ENCODE measurements at places on chromosomes 1 and 21.

DNA sequence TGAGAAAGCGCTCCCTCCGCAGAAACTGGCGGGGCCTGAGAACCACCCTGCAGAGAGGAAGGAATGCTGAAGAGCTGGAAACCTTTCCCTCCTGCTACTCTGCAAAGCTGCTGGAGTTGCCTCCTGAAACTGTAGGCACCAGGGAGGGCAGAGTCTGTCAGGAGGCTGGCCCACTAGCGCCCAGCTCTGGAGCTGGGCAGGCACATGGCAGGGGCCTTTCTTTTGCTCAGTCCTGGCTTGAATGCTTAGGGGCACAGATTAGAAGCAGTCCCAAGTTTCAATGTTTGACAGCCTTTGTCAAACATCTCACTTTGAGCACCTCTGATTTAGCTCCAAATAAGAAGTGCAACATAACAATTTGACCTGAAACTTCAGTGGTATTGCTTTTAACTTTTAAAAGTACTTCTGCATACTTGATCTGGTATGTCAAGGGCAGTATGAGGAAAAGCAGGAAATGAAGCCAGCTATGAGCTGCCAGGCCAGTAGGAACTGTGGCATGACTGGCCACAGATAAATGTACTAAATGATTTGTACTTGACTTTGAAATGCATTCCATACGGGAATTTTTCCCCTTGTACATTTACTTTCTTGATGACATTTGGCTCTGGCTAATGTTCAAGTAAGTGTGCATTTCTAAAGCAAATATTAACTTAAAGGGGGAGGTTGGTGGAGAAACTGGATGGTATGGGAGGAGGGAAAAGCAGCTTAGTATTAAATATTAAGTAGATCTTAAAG is 7.2 kb downstream of the C1orf116 start:
- no peak for DNase-seq

DNA sequence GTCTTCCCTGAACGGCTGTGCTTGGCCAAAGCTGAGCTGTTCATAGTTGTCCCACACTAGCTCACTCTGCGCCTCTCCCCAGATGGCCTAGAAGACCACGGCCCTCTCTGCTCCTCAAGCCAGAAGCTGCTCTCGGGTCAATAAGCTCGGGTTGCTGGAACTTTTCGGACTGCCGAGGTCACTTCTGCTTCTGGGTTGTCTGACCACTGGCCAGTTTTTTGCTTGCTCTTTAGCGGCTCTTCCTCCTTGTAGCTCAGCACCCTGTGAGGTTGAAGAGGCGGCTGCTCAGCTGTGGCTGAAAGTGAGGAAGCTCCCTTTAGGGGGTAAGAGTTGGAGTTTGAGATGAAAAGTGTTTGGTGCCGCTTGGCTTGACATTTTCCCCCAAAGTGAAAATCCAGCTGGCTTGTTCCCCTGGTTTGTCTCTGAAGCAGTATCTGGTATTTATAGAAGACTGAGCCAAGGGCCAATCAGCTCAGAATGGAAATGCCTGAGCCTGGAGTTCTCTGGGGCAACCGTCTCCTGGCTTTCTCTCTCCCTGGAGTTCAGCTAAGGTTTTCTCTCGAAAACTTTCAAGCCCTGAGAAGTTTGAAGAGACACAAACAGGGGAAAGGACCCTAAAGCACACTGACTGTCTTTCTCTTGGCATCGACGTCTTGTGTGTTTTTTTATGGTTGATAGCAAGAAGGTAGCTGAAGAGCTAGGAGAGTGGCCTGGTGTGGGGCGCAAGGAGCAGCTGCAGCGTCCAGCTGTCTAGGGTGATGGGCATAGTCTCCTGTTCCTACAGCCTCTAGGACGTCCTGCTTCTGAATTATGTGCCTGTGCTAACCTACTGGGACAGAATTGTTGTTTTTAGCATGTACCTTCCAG is 72.0 kb downstream of the SYT6 start:
- DNase-seq, result peak; percentile 69

GRCh38 chr1:226351709-226352108 is 42.7 kb upstream of the LIN9 start:
- DNase-seq, result no peak

GRCh38 chr1:246602194-246602593 is 35.9 kb downstream of the CNST start:
- DNase-seq, result no peak

DNA sequence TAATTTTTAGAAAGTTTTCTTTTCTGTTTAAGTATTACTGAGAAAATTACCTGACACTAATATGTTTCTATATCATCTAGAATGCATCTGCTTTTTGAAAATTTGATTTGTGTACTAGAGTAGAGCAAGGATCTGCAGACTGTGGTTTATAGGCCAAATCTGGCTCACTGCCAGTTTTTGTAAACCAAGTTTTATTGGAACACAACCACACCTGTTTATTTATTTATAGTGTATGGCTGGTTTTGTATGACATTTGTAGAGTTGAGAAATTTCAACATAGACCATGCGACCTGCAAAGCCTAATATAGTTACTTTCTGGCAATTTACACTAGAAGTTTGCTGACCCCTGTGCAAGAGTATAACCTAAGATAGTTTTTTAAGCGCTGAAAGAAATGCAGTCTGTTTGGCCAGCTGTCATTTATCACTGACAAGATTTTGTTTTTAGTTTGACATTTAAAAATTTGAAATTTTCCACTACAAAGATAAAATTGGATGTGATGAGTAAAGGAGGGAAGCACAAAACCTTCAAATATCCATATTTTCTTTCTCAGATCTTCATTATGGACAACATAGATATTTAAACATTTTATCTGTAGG is 36.1 kb upstream of the CACYBP start:
- no peak for DNase-seq

- no peak for DNase-seq
These were observed 7.9 kb upstream of the PHGDH start for GRCh38 chr1:119703666-119704450.

GRCh38 chr1:110319332-110320167 is 19.6 kb upstream of the RBM15 start:
- no peak for DNase-seq

DNA sequence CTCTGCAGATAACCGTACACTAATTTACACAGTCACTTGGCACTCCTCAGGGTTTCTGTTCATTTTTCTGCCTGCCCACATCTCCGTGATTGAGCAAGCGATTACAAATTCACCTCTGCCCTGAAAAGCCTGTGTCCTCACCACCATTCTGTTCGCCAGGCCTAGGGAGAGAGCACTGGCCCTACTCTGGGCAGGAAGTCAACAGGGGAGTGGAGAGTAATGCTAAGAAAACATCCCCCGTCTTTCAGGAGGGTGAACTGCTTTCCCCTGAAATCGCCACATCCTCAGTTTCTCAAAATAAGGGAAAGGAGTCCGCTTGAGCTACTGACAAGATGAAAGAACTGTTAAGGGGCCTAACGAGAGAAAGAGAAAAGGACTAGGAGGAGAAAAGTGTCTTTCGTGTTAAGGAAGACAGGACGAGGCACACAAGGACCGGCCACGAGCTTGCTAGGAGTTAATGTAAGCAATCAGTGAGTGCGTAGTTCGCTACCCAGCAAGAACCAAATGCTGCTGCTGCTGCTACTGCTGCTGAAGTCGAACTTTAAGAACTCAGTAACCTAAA is 632 bp downstream of the PEX19 start:
- DNase-seq, result no peak

GRCh38 chr1:81221564-81221963 is 579.2 kb upstream of the ADGRL2 start:
- no peak for DNase-seq

- no peak for DNase-seq
These were observed 35.0 kb upstream of the FAM89A start for GRCh38 chr1:231075020-231075419.

GRCh38 chr21:15604413-15604812 is 125.4 kb upstream of the USP25 start:
- no peak for DNase-seq

DNA sequence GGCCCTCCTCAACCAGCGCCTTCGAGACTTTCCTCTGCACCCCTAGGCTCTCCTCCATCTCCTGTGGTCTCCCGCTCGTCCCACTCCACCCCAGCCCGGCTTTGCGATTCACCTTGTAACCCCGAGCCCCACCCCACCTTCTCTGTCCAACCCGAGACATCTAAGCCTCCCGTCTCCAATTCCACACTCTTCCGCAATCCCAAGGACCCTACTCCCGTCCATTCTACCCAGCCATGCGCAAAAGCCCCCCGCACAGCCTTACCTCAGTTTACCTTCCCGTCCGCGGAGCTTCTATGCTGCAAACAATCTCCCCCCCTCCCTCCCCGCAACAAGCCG is 174 bp downstream of the SH3BP5L start:
- no peak for DNase-seq

- DNase-seq, result peak; percentile 97
These were observed 52.5 kb upstream of the ZNF648 start for GRCh38 chr1:182113879-182114626.

DNA sequence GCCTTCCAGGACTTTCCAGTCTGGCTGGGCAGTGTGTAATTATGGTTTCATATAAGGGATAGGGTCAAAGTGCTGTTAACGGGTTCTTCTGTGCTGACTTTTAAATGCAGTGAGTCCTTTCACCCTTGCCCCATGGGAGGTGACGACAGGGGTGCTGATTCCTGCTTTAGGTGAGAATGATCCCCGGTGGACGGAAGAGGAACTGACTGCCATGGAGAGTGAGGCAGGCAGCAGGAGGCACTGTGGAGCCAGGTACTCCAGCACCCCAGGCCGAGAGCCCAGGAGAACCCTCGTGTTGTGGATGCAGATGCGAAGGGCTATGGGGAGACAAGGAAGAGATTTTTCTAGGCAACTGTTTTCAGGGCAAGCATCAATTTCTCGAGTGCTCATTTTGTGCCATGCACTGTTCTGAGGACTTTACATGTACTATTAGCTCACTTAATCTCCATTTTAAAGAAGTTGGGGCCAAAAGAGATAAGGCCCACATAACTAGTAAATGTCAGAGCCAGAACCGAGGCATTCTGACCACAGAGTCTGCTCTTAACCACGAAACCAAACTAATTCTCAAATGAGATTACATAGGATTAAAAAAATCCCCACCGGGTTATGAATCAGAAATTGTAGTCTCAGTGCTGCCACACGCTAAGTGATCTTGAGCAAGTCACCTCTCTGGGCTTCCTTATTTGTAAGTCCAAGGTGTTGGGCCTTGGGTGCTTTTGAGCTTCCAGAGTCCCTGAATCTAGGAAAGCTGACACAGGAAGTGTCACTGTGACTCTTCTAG is 28.2 kb downstream of the STPG1 start:
- no peak for DNase-seq

DNA sequence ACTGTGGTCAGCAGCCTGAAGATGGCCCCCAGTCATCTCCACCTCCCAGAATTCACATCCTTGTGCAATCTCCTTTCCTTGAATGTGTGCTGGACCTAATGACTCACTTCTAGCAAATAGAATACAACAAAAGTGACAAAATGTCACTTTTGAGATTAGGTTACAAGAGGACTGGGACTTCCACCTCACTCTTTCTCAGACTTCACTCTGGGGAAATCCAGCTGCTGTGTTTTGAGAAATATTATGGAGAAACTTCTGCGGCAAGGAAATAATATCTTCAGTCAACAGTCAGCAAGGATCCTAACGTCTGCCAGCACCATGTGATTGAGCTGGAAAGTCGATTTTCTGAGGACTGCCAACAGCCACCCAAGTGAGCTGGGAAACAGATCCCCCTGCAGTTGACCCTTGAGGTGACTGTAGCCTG is 70.5 kb upstream of the GADD45A start:
- no peak for DNase-seq

- DNase-seq, result no peak
These were observed 69.8 kb upstream of the HSPA13 start for GRCh38 chr21:14452727-14453241.

- no peak for DNase-seq
These were observed 9.4 kb downstream of the C1orf116 start for GRCh38 chr1:207022996-207023679.

DNA sequence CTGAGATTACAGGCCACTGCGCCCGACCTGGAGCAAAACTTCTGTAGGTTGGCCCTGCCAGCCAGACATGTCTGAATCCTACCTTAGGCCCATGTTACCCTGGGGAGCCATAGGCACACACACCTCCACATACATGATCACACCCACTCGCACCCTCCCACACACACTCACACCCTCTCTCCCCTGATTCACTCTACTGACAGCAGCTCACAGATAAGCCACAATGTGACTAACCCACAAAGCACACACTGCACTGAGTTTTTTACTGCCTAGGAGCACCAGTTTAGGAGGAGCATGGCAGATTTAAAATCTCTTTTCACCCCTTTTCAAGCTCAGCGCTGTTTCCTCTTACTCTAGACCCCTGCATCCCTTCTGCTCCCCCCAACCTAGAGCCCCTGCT is 41.7 kb downstream of the SLC30A1 start:
- no peak for DNase-seq
